ENCODE measurements at places on chromosomes 7 and 10. TPM values are rescaled to one million over a fixed set of nuclear protein-coding genes. Genes with fewer than 3 reads are reported as not detected.

- no peak for DNase-seq
These were observed 146.6 kb downstream of the SH2D4B start for GRCh38 chr10:80684259-80684658.

GRCh38 chr7:43462836-43463235 lies 120.1 kb upstream of the STK17A start:
- DNase-seq, result no peak

DNA sequence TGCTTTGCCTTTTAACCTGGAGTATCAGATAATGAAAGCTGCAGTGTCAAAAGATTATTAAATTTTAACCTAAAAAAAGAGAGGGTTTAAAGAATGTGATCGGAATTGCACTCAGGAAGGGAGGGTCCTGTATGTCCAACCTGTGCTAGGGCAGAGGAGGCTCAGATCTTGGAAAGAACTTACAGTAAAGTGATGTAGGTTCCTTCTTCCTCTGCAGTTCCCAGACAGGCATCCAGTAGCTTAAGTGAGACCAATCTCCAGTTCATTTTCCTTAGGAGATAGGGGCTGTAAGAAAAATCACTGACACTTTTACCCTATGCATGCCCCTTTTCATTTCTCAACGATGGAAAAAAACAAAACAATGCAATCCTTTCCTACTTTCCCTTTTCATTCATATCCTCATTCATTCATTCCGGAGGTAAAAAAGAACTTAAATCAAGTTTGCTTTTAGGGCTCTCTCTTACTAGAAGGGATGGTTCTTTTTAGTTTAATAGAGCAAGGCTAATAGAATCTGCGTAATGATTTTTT lies 28.3 kb downstream of the EXOC6 start:
- no peak for DNase-seq

GRCh38 chr7:122706836-122707235 lies 4.1 kb upstream of the RNF148 start:
- no peak for DNase-seq

GRCh38 chr7:146709451-146710027 lies 592.9 kb downstream of the CNTNAP2 start:
- no peak for DNase-seq

Gene RAPGEF5
- total RNA-seq, result 11.4 TPM

DNA sequence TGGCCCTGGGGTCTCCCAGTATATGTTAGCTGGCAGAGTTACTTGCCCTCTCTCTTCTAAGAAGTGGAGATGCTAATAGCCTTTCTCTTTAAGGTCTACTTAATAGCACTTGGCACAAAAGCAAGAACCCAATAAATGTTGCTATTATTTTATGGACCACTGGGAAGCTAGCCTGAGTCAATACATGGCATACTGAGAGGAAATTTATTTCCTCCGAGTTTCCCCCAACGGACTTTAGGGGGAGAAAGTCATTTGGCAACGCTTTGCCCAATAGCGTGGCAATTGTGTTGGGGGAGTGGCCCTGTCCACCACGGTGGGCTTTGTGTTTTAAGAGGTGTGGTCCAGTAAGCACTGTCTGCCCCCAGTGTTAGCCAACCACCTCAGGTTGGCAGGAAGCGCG lies 87.4 kb upstream of the SMNDC1 start:
- no peak for DNase-seq

DNA sequence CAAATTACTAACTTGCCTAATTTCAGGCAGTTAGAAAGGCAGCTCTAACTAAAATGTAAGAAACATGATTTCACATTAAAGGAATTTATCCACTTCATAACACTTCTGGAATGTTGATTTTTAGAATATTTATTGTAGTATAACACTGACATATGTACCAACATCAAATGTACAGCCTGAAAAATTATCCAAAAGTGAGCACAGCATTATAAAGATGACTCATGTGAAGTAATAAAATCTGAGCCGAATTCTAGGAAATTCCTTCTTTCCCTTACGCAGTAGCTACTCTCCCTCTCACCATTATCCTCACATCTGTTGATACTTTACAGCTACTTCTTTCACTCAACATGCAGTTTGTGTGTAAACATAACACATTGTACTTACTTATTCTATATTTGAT lies 610.6 kb downstream of the ZWINT start:
- DNase-seq, result no peak

DNA sequence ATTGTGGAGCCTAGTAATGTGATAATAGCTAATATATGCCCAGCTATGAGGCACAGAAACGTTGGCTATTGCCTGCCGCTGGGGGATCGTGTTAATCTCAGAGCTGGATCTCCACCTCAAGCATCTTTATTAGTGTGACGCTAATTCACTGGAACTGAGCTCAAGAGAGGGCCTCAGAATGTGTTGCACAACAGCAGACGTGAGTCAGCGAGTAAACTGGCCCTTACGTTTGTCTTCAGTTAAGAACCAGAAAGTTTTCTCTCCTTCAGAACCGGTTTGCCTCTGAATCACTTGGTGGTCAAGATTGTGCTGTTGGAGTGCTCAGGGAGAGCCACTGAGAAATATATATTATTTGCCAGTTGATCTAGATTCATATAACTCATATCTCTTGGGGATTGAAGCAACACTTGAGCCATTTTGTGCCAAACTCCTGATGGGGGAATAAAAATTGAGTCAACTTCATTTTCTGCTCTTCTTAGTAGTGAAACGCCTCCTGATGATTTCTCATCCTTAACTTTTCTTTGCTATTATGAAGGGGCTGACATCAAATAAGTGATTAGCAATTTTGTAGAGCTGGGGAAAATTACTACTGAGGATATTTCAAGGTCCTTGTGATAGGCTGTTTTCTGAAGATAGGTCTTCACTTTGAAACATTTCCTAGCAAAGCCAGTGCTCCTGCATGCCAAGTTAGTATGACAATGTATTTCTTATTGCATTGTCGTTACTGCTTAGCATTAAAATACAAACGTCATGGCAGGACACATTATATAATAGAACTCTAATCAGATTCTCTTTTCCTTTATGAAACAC lies 22.3 kb downstream of the BZW2 start:
- peak; percentile 65 for DNase-seq

GRCh38 chr7:28408105-28408959 lies 4.0 kb upstream of the CREB5 start:
- peak; percentile 61 for DNase-seq

Gene FAM131B
- total RNA-seq, result 0.57 TPM

- DNase-seq, result no peak
These were observed 103.0 kb downstream of the CALD1 start for GRCh38 chr7:134882481-134882880.

Gene SLC18A2
- 0.17 TPM for total RNA-seq

- no peak for DNase-seq
These were observed 236.8 kb upstream of the LRRN3 start for GRCh38 chr7:110854166-110854565.

DNA sequence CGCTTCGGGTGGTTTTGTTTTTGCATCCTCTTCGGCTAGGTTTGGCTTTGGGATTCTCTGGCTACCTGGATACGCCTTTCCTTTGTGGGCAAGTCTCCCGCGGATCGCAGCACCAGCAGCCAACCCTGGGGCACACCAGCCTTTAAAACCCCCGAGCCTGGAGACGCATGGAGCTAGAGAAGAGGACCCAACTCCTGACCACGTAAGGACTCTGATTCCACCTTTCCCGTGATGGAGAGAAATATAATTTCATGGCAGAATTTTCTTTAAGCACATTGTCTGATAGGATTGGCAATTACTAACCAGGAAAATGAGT lies 535.4 kb upstream of the GALNT17 start:
- DNase-seq, result no peak

DNA sequence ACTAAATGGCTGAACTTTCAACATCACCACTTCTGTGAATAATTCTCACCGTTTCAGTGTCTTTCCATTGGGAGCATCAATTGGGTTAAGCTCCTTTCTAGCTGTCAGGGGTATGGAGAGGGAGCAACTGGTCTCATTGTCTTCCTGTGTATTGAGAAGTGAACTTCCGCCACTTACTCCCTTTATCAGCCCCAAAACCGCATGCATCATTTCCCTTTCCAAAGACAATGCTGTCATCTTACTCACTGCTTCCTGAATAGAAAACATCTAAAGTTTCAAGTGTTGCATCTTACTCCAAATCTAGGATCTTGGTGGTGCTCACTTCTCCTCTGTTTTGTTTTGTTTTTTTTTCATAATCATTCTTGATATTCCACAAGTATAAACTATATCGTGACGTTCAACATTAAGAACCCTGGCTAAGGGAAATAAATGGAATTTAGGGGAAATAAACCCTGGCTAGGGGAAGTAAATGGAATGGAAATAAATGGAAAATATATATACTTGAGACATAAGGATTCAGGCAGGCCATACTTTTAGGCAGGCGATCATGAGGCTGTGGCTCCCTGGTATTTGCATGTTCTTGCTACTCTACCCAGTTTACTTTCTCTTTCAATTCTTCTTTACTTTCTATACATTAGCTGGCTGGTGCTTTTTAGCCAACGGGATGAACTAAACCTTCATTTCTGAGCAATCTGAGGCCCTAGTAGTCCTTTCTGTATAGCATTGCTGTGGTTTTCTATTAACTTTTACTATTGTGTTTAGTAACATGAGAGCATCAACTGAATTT lies 371.9 kb downstream of the BMPER start:
- DNase-seq, result no peak

Gene LRRC4
- total RNA-seq, result 3.3 TPM

- no peak for DNase-seq
These were observed 976.0 kb downstream of the DNAJB9 start for GRCh38 chr7:109545686-109546085.

Gene POMZP3
- 7.9 TPM for total RNA-seq

GRCh38 chr10:7610651-7611389 lies 55.9 kb downstream of the ITIH5 start:
- DNase-seq, result peak; percentile 45

Gene SLC26A5
- not detected for total RNA-seq

- DNase-seq, result no peak
These were observed 48.7 kb downstream of the OAT start for GRCh38 chr10:124369986-124370385.

GRCh38 chr7:19099924-19100323 lies 17.5 kb downstream of the TWIST1 start:
- no peak for DNase-seq

DNA sequence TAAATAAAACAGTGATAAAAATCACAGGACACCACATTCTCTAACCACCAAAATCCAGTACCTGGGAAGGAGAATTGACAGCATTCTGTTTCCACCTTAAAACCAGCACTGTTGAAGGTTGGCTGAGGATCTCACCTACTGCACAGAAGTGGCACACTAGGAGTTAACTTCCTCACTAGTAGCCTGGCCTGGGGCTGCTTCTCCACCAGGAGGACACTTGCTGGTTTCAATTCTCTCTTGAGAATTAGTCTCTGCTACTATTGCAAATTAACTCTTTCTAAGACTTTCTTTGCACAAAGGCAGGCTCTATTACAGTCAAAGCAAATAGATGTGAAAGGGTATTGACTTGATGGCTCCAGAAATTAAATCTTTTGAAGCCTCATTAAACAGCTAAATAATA lies 2.3 kb upstream of the CTTNBP2 start:
- no peak for DNase-seq

- peak; percentile 27 for DNase-seq
These were observed 25.8 kb downstream of the TES start for GRCh38 chr7:116236020-116236630.

- DNase-seq, result no peak
These were observed 18.3 kb downstream of the LEP start for GRCh38 chr7:128259131-128260061.

DNA sequence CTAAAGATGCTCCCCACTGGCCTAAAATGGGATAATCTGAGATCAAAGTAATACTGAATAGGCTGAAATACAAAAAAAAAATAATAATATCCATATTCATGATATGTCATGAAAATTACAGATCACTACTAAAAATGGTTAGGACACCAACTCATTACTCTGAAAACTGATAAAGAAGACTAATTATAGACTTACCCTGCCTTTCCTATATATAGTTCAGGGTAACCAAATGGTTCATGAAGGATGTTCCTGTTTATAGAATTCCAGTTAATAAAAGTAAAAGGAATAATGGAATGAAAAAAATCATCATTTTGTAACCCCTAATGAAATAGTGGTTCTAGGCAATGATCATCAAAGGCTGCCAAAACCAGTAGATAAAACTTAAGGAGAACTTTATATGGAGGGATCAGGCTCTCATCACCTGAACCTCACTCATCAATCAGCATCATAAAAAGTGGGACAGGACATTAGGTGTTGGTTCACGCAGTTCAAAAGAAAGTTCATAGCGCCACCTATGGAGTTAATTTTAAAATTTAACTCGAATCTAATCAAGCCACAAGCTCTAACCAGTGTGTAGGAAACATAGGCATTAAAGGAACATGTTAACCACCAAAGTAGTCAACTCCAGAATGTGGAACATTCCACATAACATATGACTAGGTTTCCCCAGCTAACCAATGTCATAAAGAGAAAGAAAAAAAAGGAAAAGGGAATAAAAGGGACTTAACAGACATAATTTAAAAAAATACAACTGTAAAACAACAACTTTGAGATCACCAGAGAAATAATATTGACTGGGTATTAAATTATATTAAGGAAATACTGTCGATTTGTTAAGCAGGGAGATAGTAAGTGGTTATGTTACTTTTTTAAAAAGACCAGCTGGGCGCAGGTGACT lies 35.7 kb downstream of the P4HA1 start:
- no peak for DNase-seq

DNA sequence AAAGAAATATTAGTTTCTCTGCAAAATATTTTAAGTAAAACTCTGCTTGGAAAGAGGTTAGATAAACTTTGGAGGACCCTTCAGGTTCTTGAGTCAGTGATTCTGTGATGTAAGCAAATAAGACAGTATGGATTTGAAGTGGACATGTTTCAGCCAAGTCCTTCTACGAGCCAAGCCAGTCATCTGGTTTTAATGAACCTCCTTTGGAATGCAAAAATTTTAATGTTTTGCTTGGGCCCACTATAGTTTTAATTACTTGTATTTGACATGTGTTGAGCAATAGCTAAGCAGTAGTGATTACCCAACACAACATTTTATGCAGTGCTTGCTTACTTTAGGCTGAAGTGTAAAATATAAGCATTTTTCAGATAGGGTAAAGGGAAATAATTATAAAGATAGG lies 296.3 kb upstream of the SEMA3D start:
- DNase-seq, result no peak

Gene GRID2IP
- total RNA-seq, result not detected

Gene FOXI2
- not detected for total RNA-seq

GRCh38 chr10:78528749-78529204 lies 495.1 kb downstream of the RPS24 start:
- no peak for DNase-seq

Gene OR2A5
- total RNA-seq, result not detected

- no peak for DNase-seq
These were observed 27.6 kb downstream of the SLC35G1 start for GRCh38 chr10:93921338-93921737.

DNA sequence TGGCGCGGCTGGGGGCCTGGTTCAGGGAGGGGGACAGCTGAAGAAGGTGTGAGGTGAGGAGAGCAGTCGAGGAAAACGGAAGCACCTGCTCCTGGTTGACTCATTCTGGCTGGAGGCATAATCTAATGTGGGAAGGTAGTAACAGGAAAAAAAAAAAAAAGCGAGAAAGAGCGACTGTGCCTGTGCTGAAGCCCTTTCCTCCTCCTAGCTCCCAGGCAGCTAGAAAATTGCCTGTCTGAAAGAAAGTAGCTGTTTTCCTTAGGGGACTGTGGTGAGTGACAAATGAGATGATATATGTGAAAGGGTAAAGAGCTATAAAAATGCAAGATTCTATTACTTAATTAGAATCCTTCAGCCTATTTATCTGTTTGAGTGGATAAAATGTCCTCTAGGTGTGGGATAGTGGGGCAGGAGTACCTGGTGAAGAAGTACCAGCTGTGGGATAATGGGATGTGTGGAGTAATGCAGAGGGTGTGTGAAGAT lies 4.9 kb upstream of the MEST start:
- DNase-seq, result no peak

- no peak for DNase-seq
These were observed 42.0 kb upstream of the GGCT start for GRCh38 chr7:30546596-30546995.

Gene PLPP4
- not detected for total RNA-seq
